ENCODE measurements at places on chromosomes 1 and 21. TPM values are rescaled to one million over a fixed set of nuclear protein-coding genes. Genes with fewer than 3 reads are reported as not detected.

OR2T35 gene
- 0.49 TPM for total RNA-seq

TAF13 gene
- total RNA-seq = 17.5 TPM

WASF2 gene
- total RNA-seq = 112 TPM

CLDN17 gene
- not detected for total RNA-seq

CD5L gene
- 0.10 TPM for total RNA-seq

DNA sequence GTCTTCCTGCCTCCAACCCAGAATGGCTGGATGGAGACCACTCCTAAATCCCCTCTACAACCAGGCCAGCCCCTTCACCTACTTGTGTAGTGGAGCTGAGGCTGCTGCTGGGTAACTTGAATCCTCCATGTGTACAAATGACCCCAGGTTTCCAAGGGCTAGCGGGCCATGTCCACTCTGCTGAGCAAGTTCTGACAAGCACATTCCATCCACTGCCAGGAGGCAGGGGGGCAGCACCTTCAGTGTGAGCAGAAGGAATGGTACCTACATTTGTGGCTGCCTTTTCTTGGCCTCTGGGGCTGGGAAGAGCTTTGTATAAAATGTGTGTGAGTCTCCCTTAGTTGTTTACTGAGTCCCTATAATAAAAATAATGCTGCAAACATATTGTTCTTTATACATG, 14.5 kb downstream of the KIAA0040 start:
- no peaks in the 10 kb centered on the region for H3K27me3 ChIP-seq
- H3K4me1 ChIP-seq = peaks cover 19% of the 10 kb centered on the region
- H3K36me3 ChIP-seq = peaks cover 3% of the 10 kb centered on the region
- DNase-seq = no peak

DNA sequence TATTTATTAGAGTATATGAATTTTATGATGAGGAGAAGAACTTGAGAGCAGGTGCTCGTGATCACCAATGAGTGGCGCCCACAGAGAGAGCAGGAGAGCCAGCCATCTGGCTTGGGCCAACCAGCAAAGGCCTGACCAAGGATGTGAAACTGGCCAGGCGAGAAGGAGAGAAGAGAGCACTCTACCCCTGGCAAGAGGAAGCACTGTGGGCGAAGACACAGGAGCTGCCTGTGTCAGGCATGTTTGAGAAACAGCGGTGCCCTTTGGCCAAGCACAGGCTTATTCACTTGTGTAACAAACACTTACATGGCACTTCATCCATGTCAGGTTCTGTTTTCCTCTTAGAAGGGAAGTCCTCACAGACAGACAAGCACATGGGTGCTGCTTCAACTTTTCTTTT, 4.2 kb upstream of the SIPA1L2 start:
- H3K36me3 ChIP-seq = no peaks in the 10 kb centered on the region
- H3K27ac ChIP-seq = no peak overlapping the region
- DNase-seq = no peak
- peaks cover 2% of the 10 kb centered on the region for H3K27me3 ChIP-seq
- no peaks in the 10 kb centered on the region for H3K4me1 ChIP-seq

DNA sequence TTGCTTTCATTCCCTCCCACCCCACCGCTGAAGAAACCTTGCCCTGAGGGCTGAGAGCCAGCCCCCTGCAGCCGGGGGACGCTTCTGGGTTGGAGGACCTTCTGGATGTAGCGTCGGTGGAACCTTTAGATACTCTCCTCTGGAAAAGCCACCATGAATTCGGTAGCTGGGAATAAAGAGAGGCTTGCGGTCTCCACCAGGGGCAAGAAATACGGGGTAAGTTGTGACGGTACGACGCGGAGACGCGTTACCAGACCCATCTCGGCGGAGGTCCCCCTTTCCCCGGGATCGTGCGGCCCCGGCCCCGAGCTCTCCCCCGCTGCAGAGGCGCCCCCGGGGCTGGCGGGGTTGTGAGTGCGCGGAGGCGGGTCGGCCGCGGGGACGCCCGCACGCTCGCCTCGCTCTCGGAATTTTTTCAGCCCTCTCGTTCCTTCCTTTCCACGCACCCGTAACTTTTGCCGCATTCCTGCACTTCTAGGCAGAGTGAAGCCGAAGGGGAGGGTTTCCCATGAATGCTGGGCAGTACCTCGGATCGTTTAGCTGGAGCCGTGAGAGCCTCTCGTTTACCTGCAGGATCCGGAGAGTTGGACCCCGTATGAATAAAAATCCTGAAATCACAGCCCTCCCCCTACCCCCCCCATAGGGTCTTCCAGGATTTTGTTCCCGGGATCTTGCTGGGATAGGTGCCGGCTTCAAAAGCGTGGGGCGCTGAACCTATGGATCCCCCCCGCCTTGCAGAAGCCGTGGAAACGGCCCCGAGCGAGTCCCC, 671 bp downstream of the KIF26B start:
- H3K27ac ChIP-seq = no peak overlapping the region
- peaks cover 28% of the 10 kb centered on the region for H3K27me3 ChIP-seq
- peak overlapping the region; percentile 62 for H3K4me3 ChIP-seq

DNA sequence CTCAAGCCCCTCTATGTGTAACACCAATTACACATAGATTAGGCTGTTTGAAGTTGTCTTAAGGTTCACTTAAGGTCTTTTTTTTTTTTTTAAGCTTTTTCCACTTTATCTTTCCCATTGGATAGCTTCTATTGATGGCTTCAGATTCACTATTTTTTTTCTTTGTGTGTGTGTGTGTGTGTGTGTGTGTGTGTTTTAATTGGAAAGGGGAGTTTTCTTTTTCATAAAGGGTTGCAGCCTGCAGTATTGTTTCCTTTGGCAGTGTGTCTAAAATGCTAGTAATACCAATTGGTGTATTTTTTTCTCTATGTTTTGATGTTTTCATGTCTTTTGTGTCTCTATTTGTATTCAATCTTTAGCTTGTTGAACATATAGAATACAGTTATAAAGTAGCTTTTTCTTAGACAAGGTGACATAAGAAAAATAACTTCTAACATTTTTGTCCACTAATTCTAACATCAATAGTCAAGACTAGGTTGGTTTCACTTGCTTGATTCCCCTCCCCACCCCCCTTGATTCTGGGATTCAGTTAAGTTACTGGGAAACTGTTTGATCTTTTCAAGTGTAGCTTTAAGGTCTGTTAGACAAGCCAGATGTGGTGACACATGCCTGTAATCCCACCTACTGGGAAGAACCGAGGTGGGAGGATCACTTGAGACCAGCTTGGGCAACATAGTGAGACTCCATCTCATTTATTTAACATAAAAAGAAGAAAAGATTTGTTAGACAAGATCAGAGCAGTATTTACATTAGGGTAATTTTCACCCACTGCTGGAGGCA, 21.4 kb downstream of the PRRC2C start:
- H3K36me3 ChIP-seq = peaks cover 4% of the 10 kb centered on the region
- H3K4me1 ChIP-seq = peaks cover 28% of the 10 kb centered on the region
- no peaks in the 10 kb centered on the region for H3K27me3 ChIP-seq
- no peak for DNase-seq

- H3K4me3 ChIP-seq = no peak overlapping the region
- H3K27me3 ChIP-seq = no peaks in the 10 kb centered on the region
- no peak overlapping the region for H3K27ac ChIP-seq
- DNase-seq = no peak
- no peaks in the 10 kb centered on the region for H3K4me1 ChIP-seq
Observed at GRCh38 chr1:209886219-209886536, 51.8 kb upstream of the SYT14 start.

GRCh38 chr1:6275826-6276782, 15.2 kb upstream of the GPR153 start:
- no peaks in the 10 kb centered on the region for H3K27me3 ChIP-seq
- H3K27ac ChIP-seq = no peak overlapping the region
- no peaks in the 10 kb centered on the region for H3K4me1 ChIP-seq
- peaks cover 9% of the 10 kb centered on the region for H3K36me3 ChIP-seq
